Immature natural killer cell (primary cell): ENCODE measurements at places on chromosomes 6 and 20.

DNA sequence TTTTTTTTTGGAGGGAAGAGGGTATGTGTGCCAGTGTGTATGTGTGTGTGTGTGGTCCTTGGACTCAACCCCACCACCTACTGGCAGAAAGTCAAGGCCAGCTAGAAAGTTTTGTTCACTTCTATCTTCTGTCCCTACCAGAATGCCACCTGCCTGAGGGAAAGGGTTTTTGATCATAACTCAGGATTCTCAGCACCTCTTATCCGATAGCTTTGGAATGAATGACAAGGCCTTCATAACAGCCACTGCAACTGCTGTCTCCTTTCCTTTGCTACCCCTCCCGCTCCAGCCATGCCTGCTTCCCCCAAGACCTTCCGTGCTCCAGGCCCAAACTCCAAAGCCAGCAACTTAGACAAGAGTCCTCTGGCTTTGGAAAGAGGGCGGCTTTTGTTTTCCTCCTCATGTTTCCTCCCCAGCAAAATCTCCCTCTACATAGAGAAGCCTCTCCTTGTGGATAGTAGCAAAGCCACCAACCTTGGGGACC, 18.7 kb downstream of the BTN3A1 start:
- DNase-seq: peak; percentile 53

DNA sequence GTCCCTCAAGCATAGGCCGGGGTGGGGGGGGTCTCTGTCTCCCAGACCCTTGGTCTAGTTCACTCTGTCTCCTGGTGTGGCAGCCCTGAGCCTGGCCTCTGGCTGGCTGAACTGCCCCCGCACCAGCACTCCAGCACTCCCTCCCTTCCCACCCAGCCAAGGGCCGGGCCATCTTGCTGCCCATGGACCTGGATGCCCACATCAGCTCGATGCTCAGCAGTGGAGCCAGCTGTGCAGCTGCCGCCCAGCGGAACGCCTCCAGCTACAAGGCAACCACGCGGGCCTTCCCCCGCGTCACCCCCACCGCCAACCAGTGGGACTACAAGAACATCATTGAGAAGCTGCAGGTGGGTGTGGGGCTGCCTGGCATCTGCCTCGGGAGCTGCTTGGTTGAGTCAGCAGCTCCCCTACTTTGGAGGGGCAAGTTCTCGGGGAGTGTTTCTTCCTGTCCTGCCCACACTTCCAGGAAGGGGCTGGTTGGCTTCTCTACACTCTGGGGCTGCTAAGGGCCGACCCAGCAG, 28.4 kb downstream of the UQCC2 start:
- no peak for DNase-seq

DNA sequence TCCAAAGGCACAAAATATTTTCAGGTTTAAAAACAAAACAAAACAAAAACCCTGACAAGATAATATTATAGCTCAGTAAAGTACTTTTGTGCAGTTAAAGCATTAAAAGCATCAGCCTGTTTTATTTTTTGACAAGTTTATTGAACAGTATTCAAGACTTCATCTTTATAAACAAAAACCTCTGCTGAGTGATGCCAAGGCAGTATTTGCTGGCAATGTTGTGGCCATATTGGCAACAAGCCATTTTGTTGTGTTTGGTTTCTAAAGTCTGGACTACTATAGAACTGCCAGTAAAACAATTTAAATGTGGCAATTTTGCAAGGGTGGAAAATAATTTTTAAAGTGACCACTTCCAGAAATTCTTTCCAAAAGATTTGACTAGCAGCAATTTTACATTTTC, 15.9 kb downstream of the CPNE1 start:
- no peak for DNase-seq

DNA sequence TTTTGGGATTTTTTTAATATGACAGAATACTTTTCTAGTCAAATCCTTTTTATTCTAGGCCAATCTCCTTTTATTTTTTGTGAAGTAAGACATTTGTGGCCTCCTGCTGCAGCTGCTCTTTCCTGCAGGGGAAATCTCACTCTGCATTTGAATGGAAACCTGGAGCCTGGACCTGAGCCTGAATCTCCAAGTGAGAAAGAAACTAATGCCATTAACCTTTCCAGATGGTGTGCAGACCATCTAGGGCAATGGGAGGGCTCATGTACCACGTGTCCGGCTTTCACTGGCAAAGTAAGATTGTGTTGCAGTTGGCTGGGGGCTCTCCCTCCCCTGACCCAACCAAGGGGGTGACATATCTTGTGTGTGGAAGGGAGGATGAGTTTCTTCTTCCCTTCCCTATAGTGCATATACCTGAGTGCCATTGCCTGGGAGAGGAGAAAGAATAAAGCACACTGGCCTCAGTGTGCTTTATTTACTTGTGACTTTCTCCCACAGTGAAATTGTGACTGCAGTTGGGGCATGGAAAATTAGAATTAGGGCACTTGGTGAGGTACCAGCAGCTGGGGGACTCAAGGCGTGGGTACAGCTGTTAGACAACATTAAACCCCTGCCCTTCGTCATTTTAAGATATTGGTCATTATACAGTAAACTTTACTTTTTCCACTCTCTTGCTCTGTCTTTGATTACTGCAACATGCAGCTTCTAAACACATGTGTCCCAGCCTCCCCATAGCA, 159.8 kb upstream of the RIN2 start:
- DNase-seq: no peak

DNA sequence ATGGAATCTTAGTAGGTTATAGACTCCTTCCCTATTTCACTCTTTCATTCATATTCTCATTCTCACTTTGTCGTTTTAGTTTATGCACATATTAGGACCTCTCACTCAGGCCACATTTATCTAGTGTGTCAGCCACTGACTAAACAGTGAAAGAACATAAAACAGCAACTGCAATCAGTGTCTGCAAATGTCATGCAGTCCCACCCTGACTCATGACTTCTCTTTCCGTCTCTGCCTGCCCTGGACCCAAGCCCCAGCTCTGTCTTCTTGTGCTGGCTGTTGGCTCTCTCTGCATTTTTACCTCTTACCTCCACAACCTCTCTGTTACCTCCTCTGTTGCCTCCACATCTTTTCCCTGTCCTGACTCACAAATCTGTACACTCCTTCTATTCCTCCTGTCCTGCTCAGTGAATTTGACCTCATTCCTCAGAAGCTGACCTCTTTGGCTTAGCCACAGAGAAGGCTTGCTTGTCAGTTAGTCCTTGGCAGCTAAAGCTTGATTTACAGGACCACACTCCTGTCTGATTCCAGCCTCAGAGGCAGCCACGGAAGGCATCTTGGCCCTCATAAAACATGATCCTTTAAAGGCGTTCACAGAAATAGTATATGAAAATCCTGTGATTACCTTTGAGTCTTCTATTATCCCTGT, 247.6 kb downstream of the PKHD1 start:
- DNase-seq: no peak

DNA sequence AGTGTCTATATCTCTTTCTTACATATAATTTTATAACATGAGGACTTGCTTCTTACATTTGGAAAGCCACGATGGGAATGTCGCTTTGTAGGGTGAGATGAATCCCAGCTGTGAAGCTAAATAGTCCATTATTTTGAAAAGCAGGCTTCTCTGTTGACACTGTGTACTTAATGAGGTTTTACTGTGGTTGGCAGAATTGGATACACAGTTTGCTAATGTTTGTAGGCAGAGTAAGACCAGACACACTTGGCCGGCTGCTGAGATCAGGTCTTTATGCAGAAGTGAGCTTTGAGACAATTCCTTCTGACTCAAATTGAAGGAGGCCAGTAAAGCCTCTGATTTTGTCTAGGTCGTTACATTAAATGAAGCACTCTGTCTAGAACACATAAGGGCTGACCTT, 93.0 kb downstream of the NDUFAF5 start:
- DNase-seq: no peak

GRCh38 chr6:74415056-74415455, 719.1 kb downstream of the CD109 start:
- DNase-seq: no peak

DNA sequence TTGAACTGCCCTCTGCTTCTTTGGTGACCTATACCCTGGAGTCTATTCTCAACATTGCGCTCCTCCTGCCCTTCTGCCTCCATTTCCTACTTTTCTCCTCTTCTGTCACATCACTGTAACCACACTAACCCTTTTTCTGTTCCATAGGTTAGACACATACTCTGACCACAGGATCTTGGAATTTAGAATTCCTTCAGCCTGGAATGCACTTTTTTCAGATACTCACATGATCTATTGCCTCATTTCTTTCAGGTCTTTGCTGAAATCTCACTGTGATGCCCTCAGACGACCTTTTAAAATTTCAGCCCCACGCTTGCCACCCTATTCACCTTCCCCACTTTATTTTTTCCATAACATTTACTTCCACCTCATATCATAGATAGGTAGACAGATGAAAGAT, 5.1 kb downstream of the VNN1 start:
- no peak for DNase-seq

GRCh38 chr6:36914227-36914794, 28.6 kb downstream of the C6orf89 start:
- no peak for DNase-seq

GRCh38 chr6:90385759-90386313, 89.2 kb upstream of the BACH2 start:
- no peak for DNase-seq

GRCh38 chr6:68572525-68572924, 62.6 kb upstream of the ADGRB3 start:
- no peak for DNase-seq

GRCh38 chr6:4943716-4944115, 60.1 kb downstream of the RPP40 start:
- no peak for DNase-seq

DNA sequence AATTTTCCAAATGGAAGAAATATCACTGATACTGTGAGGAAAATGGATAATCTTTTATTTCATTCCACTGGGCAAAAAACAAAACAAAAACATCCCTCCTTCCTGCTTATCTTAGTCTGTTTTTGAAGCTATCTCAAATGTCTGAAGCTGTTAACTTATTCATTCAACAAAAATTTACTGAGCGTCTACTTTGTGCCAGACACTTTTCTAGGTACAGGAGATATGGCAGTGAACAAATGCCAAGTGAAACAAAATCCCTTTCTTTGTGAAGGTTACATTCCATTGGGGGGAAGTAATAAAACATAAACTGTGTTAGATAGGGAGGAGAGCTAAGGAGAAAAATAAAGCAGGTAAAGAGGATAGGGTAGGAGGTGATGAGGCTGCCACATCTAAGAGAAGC, 47.5 kb downstream of the TNFRSF21 start:
- no peak for DNase-seq

GRCh38 chr6:35219683-35220326, 6.0 kb downstream of the SCUBE3 start:
- DNase-seq: no peak

GRCh38 chr20:4581838-4582237, 139.9 kb upstream of the PRND start:
- no peak for DNase-seq

GRCh38 chr6:110232450-110232849, 52.2 kb downstream of the CDC40 start:
- no peak for DNase-seq

GRCh38 chr6:42409581-42409980, 42.1 kb downstream of the TRERF1 start:
- no peak for DNase-seq

GRCh38 chr6:12567682-12568081, 148.9 kb upstream of the PHACTR1 start:
- no peak for DNase-seq

DNA sequence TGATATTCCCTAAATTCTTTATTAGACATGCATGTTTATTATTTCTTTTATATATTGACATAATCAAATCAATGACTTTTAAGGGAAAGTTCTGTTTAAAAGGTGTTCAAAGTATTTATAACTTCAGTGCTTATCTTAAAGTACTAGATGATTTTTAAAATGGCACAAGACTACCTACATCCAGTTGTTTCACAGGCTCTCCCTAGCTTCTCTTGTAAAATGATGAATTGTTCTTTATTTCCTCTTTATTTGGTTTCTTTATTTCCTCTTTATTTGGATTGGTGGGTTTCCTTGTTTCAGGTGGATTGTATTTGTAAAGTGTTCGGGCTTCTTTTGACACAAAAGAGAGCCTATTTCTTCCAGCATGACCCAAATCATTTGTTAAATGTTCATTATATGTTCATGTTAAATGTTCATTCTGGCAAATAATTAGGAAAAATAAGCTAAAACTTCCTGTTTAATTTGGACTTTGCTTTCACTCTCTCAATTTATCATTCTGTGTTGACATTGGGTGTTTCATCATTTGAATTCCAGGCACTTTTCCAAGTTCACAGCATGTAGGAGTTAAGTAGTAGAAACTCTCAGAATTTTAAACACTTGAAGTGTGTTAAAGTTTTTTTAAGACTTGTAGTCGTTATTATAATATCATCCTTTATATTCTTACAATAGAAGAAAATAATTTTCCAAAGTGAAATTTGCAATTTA, 24.6 kb downstream of the MLIP start:
- no peak for DNase-seq

DNA sequence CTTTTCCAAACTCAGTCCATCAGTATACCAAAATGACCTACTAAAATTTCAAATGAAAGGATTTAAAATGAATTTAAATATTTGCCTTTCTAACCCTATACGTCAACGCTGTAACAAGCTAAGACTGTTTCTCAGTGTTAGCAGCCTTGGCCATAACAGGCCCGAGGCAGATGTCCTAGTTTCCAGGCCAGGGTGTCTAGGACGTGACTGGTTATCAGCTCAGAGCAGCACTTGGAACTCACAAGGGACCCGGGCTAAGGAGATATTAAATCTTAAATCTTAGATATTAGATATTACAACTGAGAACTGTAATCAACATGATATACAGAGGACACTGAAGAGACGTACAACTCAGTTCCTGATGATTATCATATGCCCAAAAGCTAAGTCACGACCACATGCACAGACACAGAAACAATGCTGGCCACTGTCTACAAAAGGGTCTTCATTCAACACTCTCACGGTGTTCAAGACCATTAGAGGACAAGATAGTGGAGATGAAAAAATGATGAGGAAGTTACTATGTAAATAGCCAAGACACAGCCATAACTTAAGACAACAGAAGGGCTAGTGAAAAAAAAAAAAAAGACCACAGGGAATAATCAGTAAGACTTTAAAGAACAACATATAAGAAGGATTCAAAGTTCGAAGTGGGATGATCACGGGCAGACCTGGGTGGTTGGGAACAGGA, at the start of gene CLDN20:
Gene CLDN20 (plus strand): TSS at position 641 of the 691 bp plus-strand sequence. CDS start 11,707 bp downstream, outside the sequence.
- DNase-seq: no peak

- no peak for DNase-seq
These were observed 372.2 kb upstream of the RNF217 start for GRCh38 chr6:124590001-124590400.

- no peak for DNase-seq
These were observed 254.6 kb downstream of the EPHA7 start for GRCh38 chr6:93164781-93165180.

GRCh38 chr20:41081276-41081814, 52.7 kb downstream of the TOP1 start:
- DNase-seq: no peak
